Activated CD4-positive, alpha-beta T cell treated with anti-CD3 and anti-CD28 coated beads, Interleukin-2, amount 50 U/mL, for 4 hours (primary cell): ENCODE measurements at places on chromosomes 5 and 9.
A peak's percentile ranks its signal among the peaks of the same experiment; 100 is the strongest.

DNA sequence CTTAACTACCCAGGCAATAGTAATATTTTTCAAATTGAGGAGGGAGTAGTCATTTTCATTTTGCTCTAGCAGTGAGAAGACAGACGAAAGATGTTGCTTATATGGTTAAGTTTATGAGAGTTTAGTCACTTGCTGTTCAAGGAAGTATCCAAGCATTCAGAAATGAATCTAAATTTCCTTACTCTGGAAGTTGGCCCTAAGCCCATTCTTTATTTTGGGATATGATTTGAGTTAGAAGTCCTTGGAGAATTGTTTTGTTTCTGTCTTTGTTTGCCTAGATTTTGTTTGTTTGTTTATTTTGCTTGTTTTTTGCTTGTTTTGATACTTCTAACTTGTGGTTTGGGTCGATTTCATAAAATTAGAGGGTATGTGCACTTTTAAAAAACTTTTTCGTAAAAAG, 146.4 kb upstream of the FGF10 start:
- DNase-seq, result no peak

DNA sequence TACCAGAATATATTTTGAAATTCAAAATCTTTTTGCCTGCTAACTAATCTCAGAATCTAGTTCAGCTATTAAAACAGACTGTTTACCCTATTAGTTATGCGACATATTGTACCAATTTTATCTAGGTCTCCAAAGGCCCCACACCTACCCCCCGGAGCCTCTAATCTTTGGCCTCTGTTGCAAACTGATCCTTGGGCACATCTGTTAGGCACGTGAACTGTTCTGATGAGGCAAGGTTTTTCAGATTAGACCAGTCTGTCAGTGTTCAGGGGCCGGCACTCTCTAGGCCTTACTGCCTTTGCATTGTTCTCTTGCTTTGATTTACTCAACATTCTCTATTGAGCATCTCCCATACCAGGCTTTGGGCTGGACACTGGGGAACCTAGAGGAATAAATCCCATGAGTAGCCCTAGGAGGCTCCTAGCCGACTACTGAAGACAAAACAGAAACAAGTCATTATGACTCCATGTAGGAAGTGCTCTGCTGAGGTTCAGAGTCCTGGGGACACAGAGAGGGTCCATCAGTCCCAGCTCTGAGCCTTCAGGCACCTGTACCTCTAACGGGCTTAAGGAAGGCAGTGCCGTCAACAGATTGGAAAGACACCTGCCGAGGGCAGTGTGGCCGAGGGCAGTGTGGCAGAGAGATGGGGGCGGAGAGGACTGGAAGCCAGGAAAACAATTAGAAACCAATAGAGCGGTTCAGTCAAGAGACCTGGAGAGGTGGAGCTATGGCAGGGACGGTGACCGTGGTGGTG, 245.1 kb downstream of the AOPEP start:
- DNase-seq, result no peak

GRCh38 chr9:77175151-77175550, 2.2 kb upstream of the VPS13A start:
- no peak for DNase-seq

GRCh38 chr5:168747987-168748777, 169.0 kb upstream of the PANK3 start:
- DNase-seq, result no peak

GRCh38 chr5:36689225-36689624, 82.8 kb downstream of the SLC1A3 start:
- DNase-seq, result no peak

GRCh38 chr9:93453047-93453914, at the start of gene FAM120AOS:
FAM120AOS (minus strand) TSS chr9:93453581; CDS start chr9:93452709, 872 bp downstream.
- peak; percentile 78 for DNase-seq

DNA sequence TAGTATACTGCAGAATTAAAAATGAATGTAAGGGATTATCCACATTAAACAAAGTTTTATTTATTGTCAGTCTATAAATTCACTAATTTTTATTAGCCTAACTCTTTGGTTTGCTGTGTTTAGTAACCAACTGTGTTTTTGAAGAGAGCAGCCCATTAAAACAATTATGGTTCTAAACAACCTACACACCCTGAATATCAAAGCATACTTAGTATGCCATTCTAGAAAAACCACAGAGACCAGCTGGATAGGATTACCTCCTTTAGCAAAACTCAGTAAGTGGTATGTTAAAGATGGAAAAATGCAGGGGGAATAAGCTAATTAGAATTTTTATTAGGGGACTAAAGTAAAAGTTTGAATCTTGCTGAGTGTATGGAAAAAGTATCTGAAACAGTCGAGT, 1981.7 kb upstream of the NUDT12 start:
- DNase-seq, result no peak

- no peak for DNase-seq
Observed at GRCh38 chr5:171055875-171056454, 194.1 kb downstream of the RANBP17 start.

GRCh38 chr5:24535646-24536045, 109.1 kb downstream of the CDH10 start:
- DNase-seq, result no peak

DNA sequence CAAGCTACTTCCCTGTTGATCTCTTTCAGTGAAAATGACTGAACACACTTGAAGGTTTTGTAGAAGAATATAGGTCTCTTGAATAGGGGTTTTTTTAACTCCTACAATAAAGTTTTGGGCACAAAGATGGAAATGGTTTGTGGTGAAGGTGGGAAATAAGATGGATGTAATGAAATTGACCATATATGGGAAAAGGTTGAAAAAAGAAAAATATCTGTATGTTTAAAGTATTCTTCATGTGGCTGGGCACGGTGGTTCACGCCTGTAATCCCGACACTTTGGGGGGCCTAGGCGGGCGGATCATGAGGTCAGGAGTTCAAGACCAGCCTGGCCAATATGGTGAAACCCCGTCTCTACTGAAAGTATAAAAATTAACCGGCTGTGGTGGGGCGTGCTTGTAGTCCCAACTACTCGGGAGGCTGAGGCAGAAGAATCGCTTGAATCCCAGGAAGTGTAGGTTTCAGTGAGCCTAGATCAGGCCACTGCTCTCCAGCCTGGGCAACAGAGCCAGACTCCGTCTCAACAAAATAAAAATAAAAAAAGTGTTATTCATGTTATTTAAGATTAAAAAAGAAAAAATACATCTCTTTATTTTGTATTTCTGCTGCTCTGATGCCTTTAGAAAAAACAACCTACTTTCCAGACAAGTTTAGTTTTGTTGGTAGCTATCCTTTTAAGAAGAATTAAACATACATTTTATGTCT, 2.2 kb downstream of the RBM27 start:
- no peak for DNase-seq

- DNase-seq, result no peak
Observed at GRCh38 chr9:74848153-74848525, 39.6 kb downstream of the TRPM6 start.

GRCh38 chr9:96554326-96554725, 65.3 kb downstream of the CDC14B start:
- DNase-seq, result no peak

- DNase-seq, result no peak
Observed at GRCh38 chr9:136937186-136938001, 7.1 kb downstream of the FBXW5 start.

DNA sequence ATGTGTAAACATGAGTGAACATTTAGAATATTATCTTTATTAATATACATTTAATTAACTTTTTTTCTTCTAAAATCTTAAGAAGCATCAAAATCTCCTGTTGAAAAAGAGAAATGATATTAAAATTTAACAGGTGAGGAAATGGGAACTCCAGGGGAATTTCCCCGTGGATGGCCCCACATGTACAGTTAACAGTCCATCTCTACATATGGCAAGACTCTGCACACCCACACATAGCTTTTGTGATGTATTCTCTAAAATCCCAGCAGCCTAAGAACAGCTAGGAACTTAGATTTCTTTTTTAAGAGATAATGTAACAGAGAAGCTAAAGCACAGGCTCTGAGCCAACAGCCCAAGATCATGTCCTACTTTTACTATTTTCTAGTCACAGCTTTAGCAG, 556.3 kb upstream of the RGMB start:
- no peak for DNase-seq

DNA sequence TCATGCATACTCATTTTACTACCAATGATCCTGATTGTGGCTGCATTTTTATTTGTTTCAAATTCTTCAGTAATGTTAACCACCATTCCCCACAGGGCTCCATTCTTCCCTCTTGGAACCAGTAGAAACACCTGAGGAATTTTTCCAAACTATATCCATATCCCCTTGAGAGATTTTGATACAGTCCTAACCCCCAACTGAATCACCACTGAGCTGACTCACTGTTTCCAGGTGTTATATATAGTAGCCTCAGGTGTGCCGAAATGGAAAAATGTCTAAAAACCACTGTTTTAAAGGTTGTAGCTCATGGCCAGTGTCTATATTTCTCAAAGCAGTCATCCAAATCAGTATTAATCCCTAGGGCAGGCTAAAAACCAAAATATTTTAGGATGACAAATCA, 85.2 kb downstream of the MRPS27 start:
- DNase-seq, result no peak

DNA sequence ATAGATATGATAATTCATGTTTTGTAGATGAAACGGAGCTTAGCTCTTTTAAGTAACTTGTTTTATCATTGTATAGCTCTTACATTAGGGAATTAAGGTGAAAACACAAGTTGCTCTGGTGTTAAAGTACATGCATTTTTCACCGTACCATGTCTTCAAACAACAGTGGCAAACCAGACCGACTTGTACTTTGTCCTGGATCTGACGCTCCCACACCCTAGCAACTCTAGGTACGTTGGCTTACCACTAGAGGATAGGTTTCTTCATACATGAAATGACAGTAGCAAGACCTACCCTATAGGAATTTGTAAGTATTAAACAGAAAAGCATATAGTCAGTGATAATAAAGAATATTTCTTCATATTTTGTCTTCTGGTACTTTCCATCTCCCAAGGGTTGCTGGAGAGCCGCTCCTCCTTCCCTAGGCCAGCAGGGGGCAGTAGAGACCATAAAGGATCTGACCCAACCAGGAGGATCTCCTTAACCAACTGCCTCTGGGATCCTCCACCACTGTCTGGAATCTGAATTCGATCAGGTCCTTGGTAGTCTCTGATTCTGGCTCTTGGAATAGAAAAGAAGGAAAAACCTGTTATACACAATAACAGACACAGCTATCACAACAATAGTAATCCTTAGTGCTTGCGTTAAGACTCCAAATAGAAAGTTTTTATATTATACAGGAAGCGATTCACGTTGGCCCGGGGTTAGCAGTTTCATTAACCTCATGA, 136.7 kb downstream of the CAVIN4 start:
- DNase-seq, result peak; percentile 2

GRCh38 chr5:115857057-115857479, 15.3 kb downstream of the AP3S1 start:
- DNase-seq, result no peak

DNA sequence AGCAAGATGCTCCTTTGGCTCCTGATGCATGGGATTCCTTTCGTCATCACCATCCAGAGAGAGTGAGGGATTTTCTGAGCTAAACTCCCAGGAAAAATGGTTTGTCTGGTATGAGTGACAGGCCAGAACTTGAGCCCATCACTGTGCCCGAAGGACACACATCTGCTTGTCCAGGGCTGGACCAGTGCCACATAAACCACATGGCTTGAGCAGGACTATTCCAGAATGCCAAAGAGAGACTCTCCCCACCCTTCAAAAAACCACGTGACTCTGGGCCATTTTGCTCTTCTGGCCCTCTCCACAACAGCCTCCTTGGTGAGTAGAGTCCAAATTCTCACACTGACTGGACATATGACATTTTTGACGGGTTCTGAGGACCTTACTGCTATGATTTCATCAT, 46.4 kb upstream of the SHC3 start:
- no peak for DNase-seq

- DNase-seq, result no peak
Observed at GRCh38 chr9:115520646-115521045, 402.7 kb upstream of the TNC start.

DNA sequence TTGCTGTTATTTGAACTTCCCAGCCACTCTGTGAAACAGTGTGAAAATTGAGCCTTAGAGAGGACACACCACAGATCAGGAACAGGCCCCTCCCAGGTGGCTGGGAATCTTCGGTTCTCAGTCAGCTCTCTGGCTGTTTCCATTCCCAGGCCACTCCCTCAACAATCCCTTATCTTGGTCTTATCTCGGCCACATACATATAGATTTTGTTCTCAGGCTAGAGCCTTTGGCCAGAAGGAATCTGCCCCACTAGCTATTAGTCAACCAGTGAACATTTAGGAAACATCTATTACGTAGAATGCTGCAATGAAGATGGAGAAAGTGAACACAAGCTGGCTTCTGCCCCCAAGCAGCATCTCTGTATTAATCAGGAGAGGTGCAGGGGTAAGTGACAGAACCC, 21.0 kb upstream of the WWC1 start:
- no peak for DNase-seq

GRCh38 chr5:90410178-90410762, 714 bp upstream of the CETN3 start:
- DNase-seq, result no peak

DNA sequence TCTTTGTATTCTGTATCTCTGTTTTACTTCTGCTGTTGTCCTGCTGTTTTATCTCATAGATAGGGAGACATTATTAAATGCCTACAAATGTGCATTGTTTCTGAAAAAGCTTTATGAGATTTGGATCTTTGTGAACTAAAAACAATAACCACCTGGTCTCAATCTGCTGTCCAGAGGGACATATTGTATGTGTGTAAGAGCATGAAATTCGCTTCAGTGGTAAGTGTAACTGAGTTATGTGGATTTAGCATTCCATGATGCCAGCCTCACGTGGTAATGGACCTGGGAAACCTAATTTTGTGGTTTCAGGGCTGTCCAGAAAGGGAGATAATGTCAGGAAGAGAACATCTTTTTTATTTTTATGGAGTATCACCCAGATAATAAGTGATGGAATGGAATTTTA, 119.3 kb downstream of the GDNF start:
- DNase-seq, result no peak
